Suprapubic skin (tissue), 4 donors: ENCODE measurements at places on chromosomes 7 and 10.

- peaks cover 48% of the 10 kb centered on the region for H3K36me3 ChIP-seq
- H3K4me3 ChIP-seq, result no peak overlapping the region
- H3K27ac ChIP-seq, result no peak overlapping the region
- no peaks in the 10 kb centered on the region for H3K4me1 ChIP-seq
- no peak for DNase-seq
Observed at GRCh38 chr10:63197344-63198092, 64.4 kb downstream of the NRBF2 start.

DNA sequence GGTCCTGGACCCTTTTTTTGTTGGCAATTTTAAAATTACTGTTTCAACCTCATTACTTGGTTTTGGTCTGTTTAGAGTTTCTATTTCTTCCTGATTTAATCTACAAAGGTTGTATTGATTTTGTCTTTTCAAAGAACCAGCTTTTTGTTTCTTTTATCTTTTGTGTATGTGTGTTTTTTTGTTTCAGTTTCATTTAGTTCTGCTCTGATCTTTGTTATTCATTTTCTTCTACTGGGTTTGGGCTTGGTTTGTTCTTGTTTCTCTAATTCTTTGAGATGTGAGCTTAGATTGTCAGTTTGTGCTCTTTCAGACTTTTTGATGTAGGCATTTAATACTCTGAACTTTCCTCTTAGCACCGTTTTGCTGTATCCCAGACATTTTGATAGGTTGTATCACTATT, 8.5 kb upstream of the MRPS33 start:
- H3K27ac ChIP-seq, result no peak overlapping the region
- DNase-seq, result no peak
- H3K4me1 ChIP-seq, result no peaks in the 10 kb centered on the region
- no peaks in the 10 kb centered on the region for H3K36me3 ChIP-seq

DNA sequence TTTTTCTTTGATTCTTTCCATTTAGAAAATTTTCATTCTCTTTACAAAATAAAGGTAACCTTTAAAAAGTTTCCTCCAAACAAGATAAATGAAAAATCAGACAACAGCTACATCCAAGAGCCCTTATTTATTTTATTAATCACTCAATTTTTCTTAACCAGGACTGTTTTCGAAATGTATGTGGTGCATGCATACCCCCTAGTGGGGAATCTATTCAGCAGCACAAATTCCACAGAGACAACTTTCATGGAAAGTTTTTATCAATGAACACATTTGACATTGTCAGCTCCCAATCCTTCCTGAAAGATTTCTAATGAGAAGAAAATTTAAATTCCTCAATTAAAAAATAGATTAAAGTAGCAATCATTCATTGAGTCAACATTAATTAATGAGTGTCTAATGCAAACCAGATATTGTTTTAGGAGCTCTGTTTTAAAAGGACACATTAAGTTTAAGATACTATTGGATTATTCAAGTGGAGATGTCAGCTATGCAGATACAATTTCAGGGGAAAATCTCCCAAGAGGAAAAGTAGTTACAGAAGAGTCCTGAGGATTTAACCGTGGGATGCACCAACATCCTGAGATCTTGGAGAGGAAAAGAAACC, 5.2 kb upstream of the HTR7 start:
- H3K36me3 ChIP-seq, result no peaks in the 10 kb centered on the region
- peaks cover 10% of the 10 kb centered on the region for H3K27me3 ChIP-seq
- DNase-seq, result no peak

GRCh38 chr10:128522551-128523308, 396.5 kb upstream of the MKI67 start:
- no peaks in the 10 kb centered on the region for H3K4me1 ChIP-seq
- no peaks in the 10 kb centered on the region for H3K36me3 ChIP-seq
- H3K27me3 ChIP-seq, result peaks cover 20% of the 10 kb centered on the region
- DNase-seq, result no peak
- no peak overlapping the region for H3K4me3 ChIP-seq

GRCh38 chr7:95424716-95425115, 10.1 kb downstream of the PON2 start:
- H3K27me3 ChIP-seq, result no peaks in the 10 kb centered on the region
- peaks cover 6% of the 10 kb centered on the region for H3K4me1 ChIP-seq
- no peak overlapping the region for H3K4me3 ChIP-seq
- no peak overlapping the region for H3K27ac ChIP-seq
- no peak for DNase-seq

DNA sequence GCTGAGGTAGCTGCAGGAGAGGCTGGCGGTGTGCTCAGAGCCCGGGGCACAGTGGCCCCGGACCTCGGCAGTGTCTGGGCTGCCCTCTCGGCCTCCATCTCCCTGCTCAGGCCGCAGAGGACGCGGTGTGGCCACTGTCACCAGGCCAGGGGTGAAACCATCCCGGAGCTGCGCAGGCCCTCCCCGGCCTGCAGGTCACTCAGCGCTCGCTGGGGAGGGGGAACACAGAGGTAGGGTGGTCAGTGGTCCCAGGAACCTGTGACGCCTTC, 49.8 kb upstream of the DAGLB start:
- H3K4me1 ChIP-seq, result peaks cover 6% of the 10 kb centered on the region
- no peak for DNase-seq
- H3K27me3 ChIP-seq, result no peaks in the 10 kb centered on the region
- no peak overlapping the region for H3K4me3 ChIP-seq
- H3K36me3 ChIP-seq, result no peaks in the 10 kb centered on the region

- no peak overlapping the region for H3K4me3 ChIP-seq
- no peak overlapping the region for H3K27ac ChIP-seq
- no peaks in the 10 kb centered on the region for H3K27me3 ChIP-seq
- DNase-seq, result no peak
- no peaks in the 10 kb centered on the region for H3K36me3 ChIP-seq
- no peaks in the 10 kb centered on the region for H3K4me1 ChIP-seq
Observed at GRCh38 chr7:48255046-48255445, 83.8 kb downstream of the ABCA13 start.
